ENCODE measurements at places on chromosomes 5 and 9.

- DNase-seq = no peak
Measured at GRCh38 chr5:112630246-112631009, 107.3 kb upstream of the APC start.

- no peak for DNase-seq
Measured at GRCh38 chr5:36105819-36106218, 39.1 kb upstream of the UGT3A2 start.

- DNase-seq = no peak
Measured at GRCh38 chr9:73001860-73002259, 49.0 kb upstream of the ALDH1A1 start.

GRCh38 chr5:133236976-133237375, 185.2 kb downstream of the HSPA4 start:
- DNase-seq = no peak

DNA sequence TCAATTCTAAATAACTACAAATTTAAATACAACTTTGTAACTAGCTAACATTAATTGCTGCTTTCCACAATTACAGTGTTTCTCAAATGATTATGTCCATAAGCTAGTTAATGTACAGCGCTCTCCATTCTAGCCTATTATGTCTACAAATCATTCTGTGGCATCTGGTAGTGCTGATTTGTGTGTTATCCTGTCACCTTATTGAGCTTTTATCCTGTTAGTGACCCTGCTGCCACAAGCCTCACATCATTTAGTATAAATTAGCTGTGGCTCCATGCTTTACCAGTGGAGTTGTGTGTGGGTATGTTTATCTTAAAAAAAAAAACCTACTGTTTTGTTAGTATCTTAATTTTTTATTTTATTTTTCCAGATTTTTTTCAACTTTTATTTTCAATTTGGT, 112.6 kb upstream of the PJA2 start:
- no peak for DNase-seq

DNA sequence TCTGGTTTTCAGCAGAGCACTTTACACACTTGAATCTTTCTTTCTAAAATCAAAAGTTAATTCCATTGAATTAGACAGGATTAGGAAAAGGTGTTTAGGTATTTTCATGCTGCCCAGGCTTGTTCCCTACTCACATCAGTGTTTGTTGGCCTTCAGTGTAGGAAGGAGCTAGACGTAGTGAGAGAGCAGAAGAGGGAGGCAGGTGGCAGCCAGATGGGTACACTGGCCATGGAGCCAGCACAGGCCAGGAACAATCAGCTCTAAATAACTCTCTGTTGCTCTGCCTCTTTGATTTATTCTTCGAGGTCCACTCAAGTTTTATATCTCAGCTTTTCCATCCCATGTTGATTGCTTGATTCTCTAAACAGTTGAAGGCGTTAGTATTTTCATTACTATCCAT, 529.6 kb downstream of the PSAT1 start:
- no peak for DNase-seq

DNA sequence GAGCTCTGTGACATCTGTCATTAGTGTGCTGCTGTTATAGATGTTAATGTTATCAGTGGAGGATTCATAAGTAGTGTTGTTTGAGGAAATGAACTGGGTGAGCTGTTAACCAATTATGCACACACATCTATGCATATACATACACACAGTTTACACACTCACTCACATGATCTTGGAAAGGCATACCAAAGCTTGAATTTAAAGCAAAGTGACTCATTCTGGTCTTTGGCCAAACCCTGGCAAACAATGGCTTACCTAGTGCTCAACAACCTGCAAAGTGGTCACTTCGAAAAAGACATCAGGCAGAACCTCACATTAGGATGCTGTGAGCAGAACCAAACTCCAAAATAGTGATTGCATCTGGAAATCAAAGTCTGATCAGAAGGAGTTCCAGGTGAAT, 1037.3 kb upstream of the CDH6 start:
- DNase-seq = no peak

- no peak for DNase-seq
Measured at GRCh38 chr9:134327671-134328231, 1.5 kb downstream of the RXRA start.

- DNase-seq = no peak
Measured at GRCh38 chr9:75615284-75615683, 275.2 kb upstream of the PCSK5 start.

DNA sequence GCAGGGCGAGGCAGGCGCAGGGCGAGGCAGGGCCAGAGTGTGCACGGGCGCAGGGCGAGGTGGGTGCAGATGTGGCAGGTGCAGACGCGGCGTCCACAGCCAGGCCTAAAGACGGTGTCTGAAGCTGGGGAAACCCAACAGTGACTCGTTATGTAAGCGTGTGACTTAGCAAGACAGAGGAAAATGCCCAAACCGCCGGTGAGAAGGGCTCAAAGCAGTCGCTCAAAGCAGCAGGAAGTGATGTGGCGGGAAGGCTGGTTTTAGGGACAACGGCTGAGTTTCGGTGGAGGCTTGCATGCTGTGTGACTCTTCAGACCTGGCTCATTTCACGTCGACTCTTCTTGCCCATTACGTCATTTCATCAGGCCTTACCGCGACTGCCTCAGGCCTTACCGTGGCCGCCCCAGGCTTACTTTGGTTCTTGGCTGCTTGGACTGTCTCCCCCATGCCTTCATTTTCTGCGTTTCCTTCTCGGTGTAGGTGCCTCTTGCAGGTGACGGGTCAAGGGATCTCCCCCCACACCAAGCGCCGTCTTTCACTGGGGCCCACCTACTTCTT, 50.5 kb upstream of the EXOC3 start:
- peak; percentile 99 for DNase-seq

GRCh38 chr9:77816641-77817341, 168.7 kb upstream of the GNA14 start:
- DNase-seq = no peak

DNA sequence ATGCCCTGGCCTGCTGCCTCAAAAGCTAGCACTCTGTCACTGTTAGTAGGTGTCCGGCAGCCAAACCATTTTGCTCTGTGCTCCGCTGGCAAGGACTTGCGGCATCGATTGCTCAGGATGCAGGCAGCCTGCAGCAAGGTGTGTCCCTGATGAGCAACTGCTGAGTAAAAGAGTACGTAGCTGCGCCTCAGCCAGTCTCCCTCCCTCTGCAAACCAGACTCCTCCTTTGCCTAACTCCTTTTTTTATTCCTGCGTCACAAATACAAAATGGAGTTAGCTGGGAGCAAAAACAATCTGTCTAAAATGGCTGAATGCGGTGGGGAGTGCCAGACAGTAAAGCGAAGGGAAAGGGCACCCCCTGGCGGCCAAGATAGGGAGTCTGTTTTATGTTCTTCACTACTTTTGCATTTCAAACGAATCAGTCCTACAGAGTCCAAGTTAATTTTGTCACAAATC, 61.1 kb downstream of the DIAPH1 start:
- DNase-seq = peak; percentile 50

- DNase-seq = no peak
Measured at GRCh38 chr9:100465274-100465673, 7.7 kb upstream of the TMEFF1 start.

GRCh38 chr9:78121488-78121887, 89.9 kb upstream of the GNAQ start:
- peak; percentile 60 for DNase-seq

DNA sequence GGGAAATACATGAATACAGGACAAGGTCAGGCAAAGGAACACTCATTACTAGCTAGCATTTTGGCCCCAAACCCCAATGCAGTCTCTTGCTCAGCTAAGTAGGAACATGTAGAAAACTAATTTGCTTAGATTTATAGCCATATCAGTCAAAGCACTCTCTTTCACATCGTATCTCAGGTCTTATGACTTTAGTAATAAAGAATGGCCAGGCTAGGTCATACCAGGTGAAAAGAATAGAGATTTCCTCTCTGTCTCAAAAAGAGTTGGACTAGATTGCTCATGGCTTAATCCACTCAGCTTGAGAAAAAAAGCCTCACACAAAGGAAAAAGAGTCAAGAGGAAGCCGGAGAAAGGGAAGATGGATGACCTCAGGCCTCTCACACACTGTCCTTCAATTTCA, 772.7 kb upstream of the SEMA6A start:
- DNase-seq = no peak

- no peak for DNase-seq
Measured at GRCh38 chr9:78654324-78654723, 357.4 kb downstream of the PSAT1 start.

- DNase-seq = no peak
Measured at GRCh38 chr5:35220967-35221366, 9.3 kb downstream of the PRLR start.

DNA sequence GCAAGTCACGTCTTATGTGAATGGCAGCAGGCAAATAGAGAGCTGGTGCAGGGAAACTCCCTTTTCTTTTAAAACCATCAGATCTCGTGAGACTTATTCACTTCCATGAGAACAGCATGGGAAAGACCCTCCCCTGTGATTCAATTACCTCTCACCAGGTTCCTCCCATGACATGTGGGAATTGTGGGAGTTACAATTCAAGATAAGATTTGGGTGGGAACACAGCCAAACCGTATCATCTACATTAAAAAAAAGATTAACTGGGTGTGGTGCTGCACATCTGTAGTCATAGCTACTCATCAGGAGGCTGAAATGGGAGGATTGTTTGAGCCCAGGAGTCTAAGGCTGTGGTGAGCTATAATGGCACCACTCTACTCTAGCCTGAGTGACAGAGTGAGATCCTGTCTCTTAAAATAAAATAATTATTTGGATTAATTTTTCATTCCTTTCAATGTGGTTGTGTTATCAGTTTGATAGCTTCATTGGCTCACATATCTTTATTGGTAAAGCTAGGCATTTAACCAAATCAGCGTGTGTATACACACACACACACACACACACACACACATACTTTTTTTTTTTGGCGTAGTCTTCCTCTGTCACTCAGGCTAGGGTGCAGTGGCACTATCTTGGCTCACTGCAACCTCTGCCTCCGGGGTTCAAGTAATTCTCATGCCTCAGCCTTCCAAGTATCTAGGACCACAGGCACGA, 21.8 kb downstream of the DENND4C start:
- no peak for DNase-seq

GRCh38 chr5:113331209-113331551, 103.6 kb downstream of the TSSK1B start:
- peak; percentile 36 for DNase-seq

DNA sequence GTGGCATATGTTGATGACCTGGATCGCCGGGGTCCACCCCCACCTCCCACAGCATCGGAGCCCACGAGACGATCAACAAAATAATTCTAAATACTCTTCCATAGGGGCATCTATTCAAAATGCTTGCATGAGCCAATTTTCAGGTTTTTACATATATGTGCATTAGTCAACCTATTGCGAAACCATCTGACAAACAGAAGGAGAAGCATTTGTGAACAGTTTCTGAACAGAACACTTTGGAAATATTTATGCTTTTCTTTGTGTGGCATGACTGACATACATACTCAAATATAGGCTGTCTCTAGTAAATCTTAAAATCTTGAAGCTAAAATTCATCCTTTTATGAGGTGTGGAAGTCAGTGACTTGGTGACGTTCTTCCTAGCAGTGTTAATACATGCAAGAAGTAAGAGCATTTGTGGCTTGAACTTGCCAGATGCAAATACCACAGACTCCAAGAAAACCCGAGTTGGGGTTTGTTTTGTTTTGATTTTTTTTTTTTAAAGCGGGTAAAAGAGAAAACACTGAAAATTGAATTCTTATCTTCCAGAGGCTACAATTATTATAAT, 5.3 kb downstream of the GPR151 start:
- no peak for DNase-seq

GRCh38 chr5:10989577-10990263, 228.7 kb upstream of the DAP start:
- DNase-seq = no peak

DNA sequence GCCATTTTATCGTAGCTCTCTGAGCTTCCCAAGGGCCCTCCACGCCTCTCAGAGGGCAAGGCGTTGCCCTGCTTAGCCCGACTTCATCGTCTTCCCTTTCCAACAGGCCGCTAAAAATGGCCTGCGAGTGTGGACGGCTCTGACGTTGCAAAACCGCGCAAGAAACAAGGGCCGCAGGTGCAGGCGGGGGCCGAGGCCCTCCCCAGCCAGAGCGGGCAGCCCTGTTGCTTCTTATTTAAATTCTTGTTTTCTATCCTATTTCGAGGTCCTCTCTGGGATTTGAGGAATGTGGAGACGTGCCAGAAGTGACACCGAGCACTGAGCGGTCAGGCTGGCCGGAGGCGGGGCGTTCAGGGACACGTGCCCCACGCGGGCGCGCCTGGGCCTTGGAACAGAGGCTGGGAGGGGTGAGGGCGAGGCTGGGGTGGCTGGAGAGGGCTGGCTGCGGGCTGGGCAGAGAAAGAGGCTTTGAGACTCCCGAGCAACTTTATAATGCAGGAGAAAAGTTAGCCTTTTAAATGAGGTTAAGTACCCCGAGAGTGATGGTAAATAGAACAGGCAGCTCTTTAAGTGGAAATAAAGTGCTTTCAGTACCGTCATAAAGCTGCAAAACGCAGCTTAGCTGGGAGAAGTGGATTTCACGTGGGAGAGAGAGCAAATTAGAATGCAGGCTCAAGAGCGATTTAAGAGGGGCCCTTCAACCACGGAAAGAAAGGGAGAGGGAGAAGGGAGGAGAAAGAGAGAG, 243.6 kb downstream of the AUH start:
- DNase-seq = no peak

DNA sequence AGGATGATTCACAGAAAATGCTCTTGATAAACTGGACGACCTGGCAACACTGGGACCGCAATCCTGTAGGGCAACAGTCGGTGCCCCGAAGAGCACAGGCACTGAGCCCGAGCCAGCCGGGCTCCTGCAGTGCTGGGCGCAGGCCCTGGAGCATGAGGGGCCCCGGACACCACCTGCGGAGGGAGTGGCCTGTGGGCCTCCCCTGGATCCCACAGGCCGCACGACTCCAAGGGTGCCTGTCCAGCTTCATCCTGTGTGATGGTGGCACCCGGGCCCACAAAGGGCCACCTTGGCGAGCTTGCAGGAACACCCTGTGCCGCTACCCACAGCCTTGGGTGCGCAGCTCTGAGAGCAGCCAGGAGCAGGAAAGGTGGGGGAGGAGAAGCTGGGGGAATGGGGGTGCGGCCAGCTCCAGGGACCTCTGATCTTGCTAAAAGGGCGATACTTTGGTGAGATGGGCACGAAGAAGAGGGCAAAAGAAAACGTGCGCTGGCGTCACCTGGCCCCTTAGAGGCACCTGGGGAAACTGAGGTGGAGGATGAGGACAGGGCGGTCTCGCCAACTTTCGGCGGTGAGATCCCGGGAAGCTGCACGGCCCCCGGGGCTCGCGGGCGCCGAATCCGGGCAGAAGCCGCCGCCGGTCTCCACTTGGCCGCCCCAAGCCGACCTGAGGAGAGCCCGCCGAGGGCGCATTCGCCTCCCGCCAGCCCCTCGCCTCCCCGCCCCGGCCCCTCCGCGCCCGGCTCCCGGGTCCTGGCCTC, 722 bp downstream of the TBC1D9B start:
- peak; percentile 5 for DNase-seq

All from AML-193 (cell line).